Activated CD4-positive, CD25-positive, alpha-beta regulatory T cell (primary cell): ENCODE measurements at places on chromosomes 11 and 22.

DNA sequence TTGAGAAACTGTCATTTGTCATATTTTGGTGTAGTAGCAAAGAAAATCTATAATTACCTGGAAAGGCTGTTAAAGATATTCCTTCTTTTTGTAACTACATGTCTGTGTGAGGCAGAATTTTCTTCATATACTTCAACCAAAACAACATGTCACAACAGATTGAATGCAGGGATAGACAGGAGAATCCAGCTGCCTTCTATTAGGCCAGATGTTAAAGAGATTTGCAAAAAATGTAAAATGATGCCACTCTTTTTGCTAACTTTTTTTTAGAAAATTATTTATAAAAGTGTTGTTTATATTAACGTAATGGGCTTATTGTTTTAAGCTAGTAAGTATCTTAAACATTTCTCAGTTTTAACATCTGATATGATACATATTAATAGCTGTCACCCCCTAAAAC lies 12.7 kb downstream of the DGKZ start:
- DNase-seq: no peak

GRCh38 chr22:41094041-41094593 lies 1.7 kb downstream of the EP300 start:
- no peak for DNase-seq

DNA sequence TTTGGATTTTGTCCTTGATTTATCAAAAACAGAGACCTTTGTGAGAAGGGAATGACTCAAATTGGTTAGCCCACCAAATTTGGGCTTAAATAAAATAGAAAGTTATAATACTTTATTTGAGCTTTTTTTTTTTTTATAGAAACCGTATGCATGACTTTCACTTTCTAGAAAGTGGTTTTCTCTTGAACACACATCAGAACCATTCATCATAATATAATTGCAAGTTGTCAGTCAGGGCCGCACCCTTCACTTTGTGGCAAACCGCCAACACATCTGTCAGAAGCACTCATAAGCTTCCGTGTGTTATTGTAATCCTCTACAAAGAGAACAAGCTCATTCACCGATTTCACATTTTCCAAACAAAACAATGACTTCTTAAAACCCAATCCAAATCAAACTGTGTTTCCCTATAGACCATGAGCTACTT lies 76.1 kb downstream of the SOX6 start:
- no peak for DNase-seq

DNA sequence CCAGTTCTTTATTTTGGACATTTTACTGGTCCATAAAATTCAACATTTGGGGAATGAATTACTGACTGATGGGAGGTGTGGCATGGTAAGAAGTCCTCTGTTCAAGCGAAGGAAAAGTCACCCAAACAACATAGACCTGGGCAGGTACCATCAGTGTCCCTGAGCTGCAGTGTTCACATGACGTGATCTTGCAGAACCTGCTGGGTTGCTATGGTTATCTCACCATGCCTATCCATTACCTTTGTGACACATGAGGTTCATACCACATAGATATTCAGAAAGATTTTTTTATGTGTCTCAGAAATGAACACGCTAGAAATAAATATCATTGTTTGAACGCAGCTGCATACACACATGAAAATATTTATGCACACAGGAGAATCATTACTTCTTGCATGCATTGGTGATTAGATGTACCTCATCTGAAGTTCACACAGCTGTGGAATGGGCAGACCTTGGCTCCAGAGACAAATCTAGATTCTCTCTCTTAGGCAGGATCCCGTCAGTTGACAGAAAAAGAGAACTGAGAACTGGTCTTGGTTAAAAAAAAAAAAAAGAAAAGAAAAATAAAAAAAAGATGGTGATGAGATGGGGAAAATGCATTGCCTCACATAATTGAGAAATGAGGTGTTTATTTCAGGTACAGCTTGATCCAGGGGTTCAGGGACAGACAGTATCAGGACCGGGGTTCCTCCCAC lies 21.4 kb upstream of the RCN1 start:
- no peak for DNase-seq

GRCh38 chr11:87428266-87428665 lies 390.5 kb downstream of the TMEM135 start:
- no peak for DNase-seq

DNA sequence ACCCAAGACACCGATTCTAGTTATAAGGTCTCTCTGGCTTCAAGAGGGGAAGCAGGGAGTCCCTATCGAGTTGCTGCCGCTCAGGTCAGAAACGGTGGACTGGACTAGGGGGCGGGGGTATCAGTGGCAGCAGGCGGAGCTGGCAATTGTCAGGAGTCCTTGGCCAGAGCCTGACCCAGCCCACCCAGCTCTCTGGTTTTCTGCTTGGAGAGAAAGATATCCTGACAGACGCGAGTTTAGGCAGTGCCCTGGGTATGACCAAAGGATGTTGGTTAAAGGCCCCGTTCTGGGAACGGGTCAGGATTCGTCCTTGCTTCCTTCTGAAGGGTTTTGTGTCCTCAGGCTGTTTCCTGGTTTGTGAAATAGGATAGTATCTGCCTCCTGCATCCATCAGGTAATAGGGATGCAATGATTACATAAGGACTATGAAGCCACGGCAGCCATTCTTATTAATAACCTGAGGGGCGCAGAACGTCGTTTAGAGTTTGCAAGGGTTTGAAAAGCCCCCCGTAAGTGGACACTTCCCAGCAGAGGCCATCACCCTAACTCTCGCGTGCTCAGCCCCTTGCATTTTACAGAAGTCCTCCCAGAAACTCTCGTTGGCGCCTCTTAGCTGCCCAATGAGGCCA lies 700 bp upstream of the DEPDC5 start:
- no peak for DNase-seq

GRCh38 chr11:92199991-92200390 lies 24.6 kb upstream of the FAT3 start:
- DNase-seq: no peak
